Regular cardiac myocyte (primary cell): ENCODE measurements at places on chromosomes 11 and 22. TPM values are rescaled to one million over a fixed set of nuclear protein-coding genes. Genes with fewer than 3 reads are reported as not detected.

The FAM111B gene
- 2.3 and 21.9 TPM in 2 replicates for total RNA-seq

The DMC1 gene
- 1.4 and 4.2 TPM in 2 replicates for total RNA-seq

The VPREB3 gene
- not detected in 2 replicates for total RNA-seq

The ANKK1 gene
- 0.28 TPM in 1 of 2 replicates, not detected in the other for total RNA-seq

The DGAT2 gene
- 1.7 and 11.8 TPM in 2 replicates for total RNA-seq

The C22orf31 gene
- total RNA-seq, result not detected in 2 replicates

The MYBPC3 gene
- not detected in 2 replicates for total RNA-seq

The FOLR3 gene
- 0.19 and 1.1 TPM in 2 replicates for total RNA-seq

The RAPSN gene
- under 0.01 and 0.19 TPM in 2 replicates for total RNA-seq

The SLC6A5 gene
- not detected in 2 replicates for total RNA-seq

The KDELR3 gene
- total RNA-seq, result 147 and 213 TPM in 2 replicates

The MUC5B gene
- total RNA-seq, result not detected in 2 replicates

The OR5A1 gene
- total RNA-seq, result not detected in 2 replicates

The NAGA gene
- total RNA-seq, result 22.0 and 27.1 TPM in 2 replicates

The ANAPC15 gene
- 13.8 and 49.3 TPM in 2 replicates for total RNA-seq

The NUCB2 gene
- 71.5 and 90.2 TPM in 2 replicates for total RNA-seq

The MRGPRE gene
- not detected in 2 replicates for total RNA-seq

The GLYATL1 gene
- total RNA-seq, result 0.56 and 0.58 TPM in 2 replicates

The KCNQ1 gene
- total RNA-seq, result not detected in 2 replicates

The CARD10 gene
- 2.8 and 3.6 TPM in 2 replicates for total RNA-seq

The TMPRSS5 gene
- total RNA-seq, result 0.28 TPM in 1 of 2 replicates, not detected in the other

The FGF4 gene
- total RNA-seq, result not detected in 2 replicates

The TUBA8 gene
- total RNA-seq, result 0.56 and 0.58 TPM in 2 replicates

The TESMIN gene
- total RNA-seq, result under 0.01 and 0.19 TPM in 2 replicates

The C11orf16 gene
- total RNA-seq, result not detected in 2 replicates

The BIK gene
- total RNA-seq, result under 0.01 TPM in 1 of 2 replicates, not detected in the other

The FHIP1B gene
- total RNA-seq, result 7.7 and 10.1 TPM in 2 replicates

The ST14 gene
- under 0.01 TPM in 2 replicates for total RNA-seq
